Upper lobe of left lung (tissue), 6 donors: ENCODE measurements at places on chromosomes 4 and X.

- DNase-seq = no peak
These were observed 110.3 kb downstream of the AREG start for GRCh38 chr4:74555231-74555630.

GRCh38 chr4:155207534-155208257 is 740 bp upstream of the NPY2R start:
- DNase-seq = peak; percentile 48

- DNase-seq = no peak
These were observed 352.2 kb downstream of the IDS start for GRCh38 chrX:149152941-149153340.

DNA sequence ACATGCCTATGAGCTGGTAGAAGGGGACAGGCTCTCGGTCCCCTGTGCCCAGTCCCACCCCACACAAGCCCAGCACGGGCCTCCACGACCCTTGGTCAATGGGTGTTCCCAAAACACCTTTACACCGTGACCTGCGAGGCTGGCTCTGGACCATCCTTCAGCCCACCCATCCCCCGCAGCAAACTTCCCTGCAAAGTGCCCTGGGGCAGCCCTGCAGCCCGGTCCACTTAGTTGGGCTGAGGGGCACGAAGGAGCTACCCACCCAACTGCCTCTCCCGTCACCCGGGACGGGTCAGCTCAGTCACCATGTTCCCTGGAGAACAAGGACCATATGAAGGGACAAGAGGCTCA is 23.4 kb downstream of the WDR1 start:
- no peak for DNase-seq

DNA sequence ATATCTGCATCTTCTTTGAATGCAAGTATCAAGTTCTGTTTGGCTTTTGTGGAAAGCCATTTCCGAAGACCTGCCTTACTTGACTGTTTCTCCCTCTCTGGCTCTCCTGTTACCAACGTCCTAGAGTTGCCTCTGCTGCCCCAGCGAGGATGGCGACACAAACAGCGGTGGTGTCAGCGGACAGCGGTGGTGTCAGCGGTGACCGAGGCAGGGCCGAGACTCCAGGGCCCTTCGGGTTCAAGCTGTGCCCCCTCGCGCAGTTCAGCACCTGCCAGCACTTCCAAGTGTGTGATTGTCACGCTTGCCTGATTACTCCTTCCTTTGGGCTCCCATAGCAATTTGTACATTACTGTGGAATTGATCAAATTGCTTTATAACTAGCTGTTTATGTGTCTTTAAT is 336.9 kb upstream of the FAT1 start:
- peak; percentile 70 for DNase-seq

DNA sequence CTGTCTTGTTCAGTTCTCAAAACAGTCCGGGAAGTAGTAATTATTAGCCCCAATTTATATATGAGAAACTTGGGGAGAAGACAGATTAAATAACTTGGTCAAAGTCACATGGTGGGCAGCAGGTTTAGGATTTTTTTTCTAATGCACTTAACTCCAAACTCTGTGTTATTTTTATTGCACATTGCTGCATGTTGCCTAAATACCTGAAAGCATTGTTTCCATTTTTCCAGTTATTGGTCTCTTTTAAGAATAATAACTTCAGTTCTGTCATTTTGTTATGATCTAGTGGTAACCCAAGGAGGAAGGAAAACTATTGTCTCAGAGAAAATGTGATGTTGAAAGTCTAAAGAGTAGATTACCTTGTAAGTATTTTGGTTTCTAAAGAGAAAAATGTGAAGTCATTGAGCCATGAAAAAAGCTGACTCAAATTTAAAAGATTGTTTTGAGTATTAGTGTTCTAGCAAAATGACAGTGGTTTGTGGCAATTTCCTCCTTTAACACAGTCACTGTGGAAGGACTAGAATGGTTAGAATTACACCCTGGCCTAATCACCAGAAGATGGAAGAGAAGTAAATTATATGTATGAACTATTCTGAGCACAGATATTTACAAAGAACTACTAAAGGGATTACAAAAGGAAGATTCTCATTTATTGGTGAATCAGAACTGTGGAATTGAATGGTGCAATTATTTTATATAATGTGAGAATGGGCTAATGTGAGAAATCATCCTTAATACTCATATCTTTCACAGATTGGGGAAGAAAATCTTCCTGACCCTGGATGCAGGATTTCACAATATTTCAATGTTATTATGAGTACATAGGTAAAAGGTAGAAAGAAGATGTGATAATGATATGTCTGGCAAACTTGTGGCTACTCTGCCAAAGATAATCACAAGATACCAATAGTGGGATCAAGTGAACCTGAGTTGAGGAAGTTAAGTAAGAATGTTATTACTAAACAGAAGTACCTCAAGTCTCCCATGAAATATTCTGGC is 21.7 kb upstream of the CXCL8 start:
- DNase-seq = no peak
